HEK293T (cell line): ENCODE measurements at places on chromosomes 2 and 18.

GRCh38 chr2:177584030-177584692 lies 191.6 kb downstream of the AGPS start:
- DNase-seq = no peak

GRCh38 chr2:180033993-180034894 lies 27.1 kb upstream of the CWC22 start:
- peak; percentile 71 for DNase-seq

DNA sequence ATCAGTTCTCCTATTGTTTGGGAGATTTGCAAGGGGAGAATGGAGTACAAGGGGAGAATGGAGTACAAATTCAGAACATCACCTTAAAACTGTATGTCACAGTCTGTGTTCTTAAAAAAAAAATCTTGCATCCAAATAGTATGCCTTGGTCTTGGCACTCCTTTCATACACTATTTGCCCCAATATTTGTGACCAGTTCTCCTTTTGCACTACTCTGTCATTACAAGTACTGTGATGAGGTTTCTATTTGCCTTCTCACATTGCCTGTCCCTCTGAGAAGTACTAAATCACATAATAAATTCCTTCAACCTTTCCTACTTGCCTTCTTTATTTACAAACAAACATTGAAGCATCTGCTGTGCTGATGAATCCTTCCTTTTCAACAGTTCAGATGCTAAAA lies 36.0 kb upstream of the NCK2 start:
- DNase-seq = no peak

DNA sequence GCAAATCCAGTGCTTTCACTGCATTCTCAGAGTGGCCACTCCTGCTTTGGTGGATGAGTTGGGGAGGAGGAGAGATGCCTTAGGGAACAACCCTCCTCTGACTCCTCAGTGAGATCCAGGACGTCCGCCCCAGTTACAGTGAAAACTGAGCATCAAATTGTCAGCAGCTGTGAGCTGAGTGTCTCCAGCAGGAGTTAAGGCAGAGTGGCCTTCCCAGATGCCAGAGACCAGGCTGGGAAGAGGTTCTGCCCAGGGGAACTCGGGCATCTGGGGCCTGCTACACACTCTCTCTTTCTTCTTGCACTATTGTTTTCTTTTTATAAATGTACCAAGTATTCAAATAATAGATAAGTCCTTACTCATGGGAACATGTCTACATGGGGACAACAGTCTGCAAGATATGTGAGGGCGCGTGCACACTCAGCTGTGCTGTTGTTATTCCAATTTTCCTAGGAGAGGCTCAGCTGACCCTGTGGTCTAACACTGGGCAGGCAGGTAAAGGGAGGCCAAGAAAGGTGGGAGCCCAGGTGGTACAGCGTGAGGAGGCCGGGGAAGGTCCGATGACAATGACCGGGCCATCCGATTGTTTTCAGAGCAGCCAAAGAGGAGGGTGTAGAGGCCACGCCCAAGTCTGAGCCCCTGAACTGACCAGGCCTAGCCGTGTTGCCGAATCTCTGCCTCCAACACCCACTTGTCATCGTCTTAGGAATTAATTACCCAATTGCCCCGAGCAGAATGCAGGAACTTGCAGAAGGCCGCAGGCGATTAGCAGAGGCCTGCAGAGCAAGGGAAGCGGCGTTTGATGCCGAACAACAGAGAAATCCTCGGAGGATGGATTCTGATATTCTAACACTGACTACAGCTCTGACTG lies 166.9 kb downstream of the ANAPC1 start:
- no peak for DNase-seq

DNA sequence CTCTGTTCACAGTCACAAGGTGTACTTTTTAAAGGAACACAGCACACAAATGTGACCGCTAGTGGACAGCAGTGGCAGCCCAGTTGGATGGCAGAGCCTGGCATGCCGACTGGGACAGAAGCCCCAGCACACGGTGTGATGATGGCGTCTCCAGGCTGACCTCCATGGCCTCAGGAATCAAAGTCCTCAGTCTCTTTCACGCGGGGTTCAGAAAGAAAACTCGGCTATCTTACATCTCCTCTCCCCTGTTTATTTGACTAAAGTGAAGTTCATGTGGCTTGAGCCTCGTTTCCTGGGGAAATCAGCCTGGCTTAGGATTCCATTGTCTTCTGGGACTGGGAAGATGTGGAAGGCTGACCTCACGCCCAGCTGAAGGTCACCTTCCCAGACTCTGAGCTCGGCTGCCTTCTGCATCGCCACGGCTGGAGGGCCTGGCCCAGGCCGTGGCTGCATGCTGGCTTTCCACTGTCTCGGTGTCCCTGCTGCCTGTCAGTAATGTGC lies 56.1 kb downstream of the ASAP2 start:
- no peak for DNase-seq

- DNase-seq = no peak
Observed at GRCh38 chr2:19139386-19139785, 219.0 kb downstream of the OSR1 start.
